ENCODE measurements at places on chromosomes 3 and 15.

- no peak for DNase-seq
Measured at GRCh38 chr3:107213044-107213669, 164.1 kb upstream of the CCDC54 start.

- no peak for DNase-seq
Measured at GRCh38 chr15:28020644-28021043, 78.5 kb downstream of the OCA2 start.

DNA sequence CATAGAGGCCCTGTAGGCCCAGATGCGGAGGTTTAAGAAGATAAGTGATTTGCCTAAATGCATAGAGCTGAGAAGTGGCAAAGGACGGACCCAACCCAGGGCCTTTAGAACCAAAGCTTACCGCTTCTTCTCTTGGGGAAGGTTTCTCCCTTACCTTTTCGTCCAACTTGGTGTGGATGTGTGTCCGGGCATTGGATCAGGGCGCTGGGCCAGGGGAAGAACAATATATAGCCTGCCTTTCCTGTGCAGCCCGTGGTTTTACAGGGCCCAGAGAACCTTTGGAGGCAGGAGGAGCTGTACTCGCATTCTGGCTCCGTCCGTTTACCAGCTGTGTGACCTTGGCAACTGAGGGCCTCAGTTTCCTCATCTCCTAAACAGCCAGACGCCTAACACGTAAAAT lies 686 bp upstream of the P3H2 start:
- no peak for DNase-seq

DNA sequence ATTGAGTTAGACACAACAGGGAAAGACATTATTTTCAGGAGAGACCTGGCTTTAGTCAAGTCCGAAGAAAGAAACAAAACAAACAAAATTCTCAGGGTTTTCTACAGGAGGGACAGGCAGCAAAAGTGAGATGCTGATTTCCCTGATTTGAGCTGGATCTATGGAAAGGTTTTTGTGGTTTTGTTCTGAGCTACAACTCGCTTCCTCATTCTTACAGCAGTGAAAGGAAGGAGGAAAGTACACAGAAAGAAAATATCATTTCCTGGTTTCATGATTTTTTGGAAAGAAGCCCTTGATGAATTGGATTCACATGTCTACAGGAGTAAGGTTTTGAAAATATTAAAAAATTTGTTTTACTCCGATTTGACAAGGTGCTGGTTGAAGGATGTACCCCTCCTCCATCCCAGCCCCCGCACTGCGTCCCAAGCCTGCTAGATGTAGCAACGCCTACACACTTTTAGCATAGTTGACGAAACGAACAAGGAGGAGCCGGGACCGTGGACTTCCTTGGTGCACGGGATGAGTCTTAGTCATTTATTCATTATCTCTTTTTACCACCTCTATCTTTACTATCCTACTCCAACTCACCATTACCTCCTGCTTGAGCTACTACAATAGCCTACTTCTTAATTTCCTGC lies 10.8 kb downstream of the PRICKLE2 start:
- no peak for DNase-seq

- no peak for DNase-seq
Measured at GRCh38 chr3:23664459-23664858, 141.3 kb upstream of the UBE2E1 start.

GRCh38 chr3:81888914-81889557 lies 127.6 kb upstream of the GBE1 start:
- DNase-seq, result no peak

Measured in stimulated activated CD8-positive, alpha-beta memory T cell treated with anti-CD3 and anti-CD28 coated beads, Interleukin-4, amount 100 ng/mL, for 1 hour (primary cell).